ENCODE measurements at places on chromosomes 16 and 17. TPM values are rescaled to one million over a fixed set of nuclear protein-coding genes. Genes with fewer than 3 reads are reported as not detected.

Gene PLA2G10
- total RNA-seq = not detected

Gene CSH2
- not detected for total RNA-seq

Gene ASIC2
- 1.1 TPM for total RNA-seq

Gene CARD14
- 0.49 TPM for total RNA-seq

Gene MRPL38
- total RNA-seq = 73.6 TPM

Gene FLYWCH1
- total RNA-seq = 72.5 TPM

Gene TERB1
- 0.58 TPM for total RNA-seq

Gene TP53TG3C
- not detected for total RNA-seq

Gene HEATR9
- 0.27 TPM for total RNA-seq

Gene GLIS2
- total RNA-seq = 39.4 TPM

Gene ADAMTS18
- total RNA-seq = 1.4 TPM

Gene DNAH9
- 0.98 TPM for total RNA-seq

Gene KDM6B
- total RNA-seq = 41.0 TPM

Gene KRT33B
- total RNA-seq = not detected

Gene PDIA2
- total RNA-seq = 0.85 TPM

Gene SLC4A1
- 47.6 TPM for total RNA-seq

Gene GINS3
- 3.1 TPM for total RNA-seq

Gene MLYCD
- 8.2 TPM for total RNA-seq

Gene SCN4A
- total RNA-seq = 3.5 TPM

Gene KRTAP9-2
- not detected for total RNA-seq

Gene TPSG1
- 0.45 TPM for total RNA-seq

Gene P2RX5
- 1.8 TPM for total RNA-seq

Gene UBE2I
- total RNA-seq = 95.7 TPM

Gene TBX21
- 1.1 TPM for total RNA-seq

Gene SLC5A10
- total RNA-seq = not detected

Gene CIBAR2
- not detected for total RNA-seq

Gene ABAT
- 24.2 TPM for total RNA-seq

Gene RPRML
- total RNA-seq = not detected

Gene PRR11
- 2.6 TPM for total RNA-seq

Gene COL1A1
- 262 TPM for total RNA-seq
